Omental fat pad (tissue), 4 donors: ENCODE measurements at places on chromosomes 2 and 18. TPM values are rescaled to one million over a fixed set of nuclear protein-coding genes. Genes with fewer than 3 reads are reported as not detected.

CYP1B1 gene
- 101 TPM for total RNA-seq

- DNase-seq = no peak
Measured at GRCh38 chr2:159243529-159243928, 43.0 kb downstream of the WDSUB1 start.

GRCh38 chr2:235144291-235144690 lies 192.5 kb downstream of the SH3BP4 start:
- DNase-seq = no peak

DNA sequence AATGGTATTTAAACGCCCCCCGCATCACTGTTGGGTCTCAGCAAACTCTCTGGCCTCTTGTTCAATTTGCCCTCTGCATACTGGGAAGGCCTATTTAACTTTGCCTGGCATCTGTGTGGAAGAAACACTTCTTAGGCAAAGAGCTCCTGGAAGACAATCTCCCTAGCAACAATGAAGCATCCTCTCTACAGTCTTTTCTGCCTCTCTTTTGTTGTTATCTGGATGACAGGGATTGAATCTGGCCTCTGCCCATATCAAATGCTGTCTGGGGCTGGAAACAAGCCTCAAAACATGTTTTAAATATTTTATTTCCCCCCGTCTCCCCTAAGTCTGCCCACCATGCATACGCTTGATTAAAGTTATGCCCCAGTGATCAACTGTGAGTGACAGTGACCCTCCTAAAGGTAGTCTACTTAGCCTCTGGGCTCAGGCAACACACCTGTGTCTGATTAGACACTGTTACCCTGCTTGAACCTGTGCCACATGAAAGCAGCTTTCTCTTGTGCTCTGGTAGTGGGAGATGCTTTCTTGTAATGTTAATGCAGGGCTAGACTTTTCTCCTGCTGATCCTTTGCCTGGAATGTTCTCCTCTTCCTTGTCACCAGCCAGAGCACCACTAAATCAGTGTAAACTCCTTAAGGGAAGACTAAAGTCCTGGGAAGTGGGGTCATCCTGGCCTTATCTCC lies 34.9 kb downstream of the CDC42EP3 start:
- no peak for DNase-seq

GRCh38 chr2:215365184-215365658 lies 53.4 kb downstream of the ATIC start:
- DNase-seq = no peak

DNA sequence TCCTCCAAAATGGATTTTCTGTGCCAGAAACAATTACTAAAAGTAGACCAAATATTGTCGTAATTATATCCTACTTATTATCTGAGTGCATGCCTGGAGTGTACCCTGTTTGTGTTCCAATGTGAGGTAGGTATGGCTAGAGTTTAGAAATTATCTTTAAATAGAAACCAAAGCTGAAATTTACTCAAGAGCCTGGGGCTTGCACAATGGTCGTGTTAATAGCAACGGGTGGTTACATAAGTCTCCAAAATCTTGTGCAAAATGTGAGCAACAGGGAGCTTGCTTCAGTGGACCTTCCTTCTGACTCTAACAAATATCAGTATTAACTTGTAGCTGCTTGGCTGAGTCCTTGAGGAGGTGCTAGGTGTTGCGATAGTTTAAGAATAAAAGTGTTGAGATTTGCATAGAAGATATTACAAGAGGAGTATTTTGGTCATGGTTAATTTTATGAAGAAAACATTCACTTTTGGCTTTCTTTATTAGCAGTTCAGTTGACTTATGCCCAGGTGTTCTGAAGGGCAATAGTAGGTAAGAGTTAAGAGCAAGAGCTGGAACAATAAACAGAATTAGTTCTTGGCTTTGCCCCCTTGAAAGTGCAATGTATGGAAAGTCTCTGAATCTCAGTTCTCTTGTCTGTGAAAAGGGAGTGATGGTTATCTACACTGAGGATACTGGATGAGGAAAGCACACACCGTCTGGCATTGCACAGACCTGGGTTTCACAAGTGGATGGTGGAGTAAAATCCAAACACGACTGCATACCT lies 4.6 kb downstream of the CXCR4 start:
- no peak for DNase-seq

DNA sequence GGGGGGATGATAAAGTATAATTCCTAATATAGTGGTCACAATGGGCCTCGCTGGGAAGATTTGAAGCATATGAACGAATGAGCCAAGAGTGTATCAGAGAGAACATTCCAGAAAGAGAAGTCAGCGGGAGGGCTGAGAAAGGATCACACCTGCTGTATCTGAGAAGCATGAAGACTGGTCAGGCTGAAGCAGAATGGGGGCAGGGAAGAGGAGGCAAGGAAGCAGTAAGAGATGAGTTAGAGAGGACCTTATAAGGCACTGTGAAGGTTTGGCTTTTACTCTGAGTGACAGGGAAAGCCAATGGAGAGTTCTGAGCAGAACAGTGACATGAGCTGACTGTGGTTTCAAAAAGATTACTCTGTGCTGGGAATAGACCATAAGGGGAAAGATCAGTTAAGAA lies 73.5 kb downstream of the CHN1 start:
- DNase-seq = no peak

PARD3B gene
- 29.2 TPM for total RNA-seq

LINC00305 gene
- not detected for total RNA-seq

DNA sequence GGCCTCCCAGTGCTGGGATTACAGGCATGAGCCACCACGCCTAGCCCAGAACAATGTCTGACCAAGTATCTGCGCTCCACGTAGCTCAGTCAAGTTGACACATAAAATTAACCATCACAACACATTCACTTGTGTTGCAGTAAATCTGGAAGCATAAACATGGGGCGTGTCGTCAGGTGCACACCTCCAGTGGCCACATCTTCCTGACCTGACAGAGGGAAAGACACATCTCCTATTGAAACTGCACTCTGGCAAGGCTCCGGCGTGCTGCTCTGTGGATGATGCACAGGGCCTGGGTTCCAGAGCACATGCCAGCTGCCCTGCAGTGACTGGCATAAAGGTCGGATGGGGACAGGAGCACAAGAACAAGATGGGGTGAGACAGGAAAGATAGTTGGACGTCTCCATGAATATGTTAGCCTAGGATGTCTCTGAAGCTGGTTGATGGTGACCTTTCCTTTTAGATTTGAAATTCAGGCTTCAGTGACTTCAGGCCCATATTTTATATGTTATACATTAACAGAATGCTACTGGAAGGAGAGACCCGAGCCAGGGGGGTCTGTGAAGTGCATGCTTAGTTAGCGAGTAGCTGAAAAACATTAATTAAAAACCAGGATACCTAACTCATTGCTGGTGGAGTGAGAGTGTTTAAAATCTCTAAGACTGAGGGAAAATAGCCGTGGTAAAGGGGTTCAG lies 10.9 kb downstream of the IMPA2 start:
- no peak for DNase-seq

DNA sequence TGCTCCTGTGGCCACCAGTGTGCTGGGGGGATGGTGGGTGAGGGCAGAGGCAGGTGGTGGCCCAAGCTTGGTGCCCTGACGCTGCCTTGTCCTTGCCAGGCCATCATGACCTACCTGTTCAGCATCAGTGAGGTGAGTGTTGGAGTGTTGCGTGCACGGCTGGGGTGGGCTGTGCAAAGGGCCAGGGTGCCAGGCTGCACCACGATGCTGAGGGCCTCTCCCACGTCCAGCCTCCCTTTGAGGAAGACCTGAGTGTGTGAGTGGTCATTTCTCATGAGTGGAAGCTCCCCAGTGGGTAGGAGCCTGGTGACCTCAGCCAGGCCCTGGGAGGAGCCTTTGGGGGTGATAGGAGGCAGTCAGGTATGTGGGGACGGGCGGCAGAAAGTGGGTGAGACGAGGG lies 3.2 kb downstream of the NT5DC4 start:
- no peak for DNase-seq

SLC30A3 gene
- not detected for total RNA-seq

GRCh38 chr18:58668897-58669296 lies 2.4 kb upstream of the MALT1 start:
- no peak for DNase-seq

ELOA2 gene
- total RNA-seq = not detected

TFCP2L1 gene
- total RNA-seq = 3.8 TPM

PTRHD1 gene
- total RNA-seq = 19.8 TPM

GRCh38 chr18:39966275-39966674 lies 1988.8 kb upstream of the PIK3C3 start:
- DNase-seq = no peak
